ENCODE measurements at places on chromosomes 3 and 15. TPM values are rescaled to one million over a fixed set of nuclear protein-coding genes. Genes with fewer than 3 reads are reported as not detected.

DNA sequence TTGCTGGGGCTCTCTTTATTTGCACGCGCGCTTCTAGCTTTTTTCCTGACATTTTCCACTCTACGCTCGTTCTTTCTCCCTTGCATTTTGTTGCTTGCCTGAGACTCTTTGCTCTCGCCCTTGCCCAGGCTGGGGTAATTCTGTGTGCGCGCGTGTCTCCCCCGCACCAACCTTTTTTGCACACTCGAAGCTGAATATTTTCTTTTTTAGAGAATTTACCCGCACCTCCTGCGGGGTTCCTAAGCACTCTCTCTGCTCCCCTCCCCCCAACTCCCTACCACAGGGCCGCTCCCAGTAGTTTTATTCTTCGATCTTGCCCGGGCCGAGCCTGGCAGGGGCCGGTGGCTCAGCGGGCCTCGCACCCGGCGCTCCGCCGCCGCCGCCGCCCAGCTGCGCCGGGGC, 732 bp downstream of the FAM43A start:
- DNase-seq: no peak

ZXDC gene
- 15.9 TPM for total RNA-seq

DNA sequence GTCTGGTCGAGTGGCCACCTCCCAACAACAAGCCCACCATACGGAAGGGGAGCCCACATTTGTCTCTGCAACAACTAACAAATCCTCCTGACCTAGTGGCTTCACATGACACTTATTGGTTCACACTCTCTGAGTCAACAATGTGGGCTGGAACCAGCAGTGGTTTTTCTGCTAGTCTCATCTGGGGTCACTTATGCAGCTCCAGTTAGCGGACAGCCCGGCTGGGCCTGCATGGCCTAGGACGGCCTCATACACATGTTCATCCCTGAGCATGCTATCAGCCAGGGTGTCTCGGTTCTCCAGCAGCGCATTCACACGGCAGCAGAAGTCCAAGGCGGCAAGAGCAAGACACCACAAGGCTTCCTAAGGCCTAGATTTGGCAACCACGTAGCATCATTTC, 281.7 kb downstream of the XXYLT1 start:
- no peak for DNase-seq

DNA sequence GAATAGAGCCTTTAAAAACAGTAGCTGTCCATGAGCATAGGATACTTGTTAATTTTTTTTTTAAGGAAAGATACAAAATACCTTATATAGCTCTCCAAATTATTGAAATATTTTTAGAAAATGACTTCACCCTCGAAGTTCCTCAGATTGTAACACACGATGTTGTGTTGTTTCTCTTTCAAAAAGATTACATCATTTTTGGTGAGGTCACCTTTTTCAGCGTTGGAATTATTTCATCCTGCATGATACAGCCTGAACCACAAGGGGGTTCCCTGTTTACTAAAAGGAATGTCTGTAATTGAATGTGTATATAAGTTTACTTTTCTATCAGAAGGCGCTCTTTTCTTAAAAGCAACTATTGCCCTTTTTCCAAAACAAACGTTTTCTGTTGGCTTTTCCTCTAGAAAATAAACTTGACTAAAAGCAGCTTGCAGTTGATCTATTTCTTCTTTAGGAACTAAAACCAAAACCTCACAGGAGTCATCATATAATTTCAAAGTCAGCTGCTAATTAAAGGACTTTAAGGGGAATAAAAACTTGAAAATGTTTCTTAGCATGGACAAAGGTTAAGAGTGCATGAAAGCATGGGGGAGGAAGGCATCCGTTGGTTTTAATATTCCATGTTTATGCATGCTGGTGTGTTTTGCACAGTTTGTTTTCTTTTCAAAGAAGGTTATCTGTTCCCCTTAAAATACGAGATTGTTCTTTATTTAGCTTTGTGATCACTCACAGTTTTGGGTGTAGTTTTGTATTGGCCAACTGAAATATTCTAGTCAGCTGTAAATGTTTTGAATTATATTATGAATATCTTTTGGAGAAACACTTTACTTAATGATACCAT, 29.4 kb downstream of the LYSMD4 start:
- DNase-seq: peak; percentile 78

DNA sequence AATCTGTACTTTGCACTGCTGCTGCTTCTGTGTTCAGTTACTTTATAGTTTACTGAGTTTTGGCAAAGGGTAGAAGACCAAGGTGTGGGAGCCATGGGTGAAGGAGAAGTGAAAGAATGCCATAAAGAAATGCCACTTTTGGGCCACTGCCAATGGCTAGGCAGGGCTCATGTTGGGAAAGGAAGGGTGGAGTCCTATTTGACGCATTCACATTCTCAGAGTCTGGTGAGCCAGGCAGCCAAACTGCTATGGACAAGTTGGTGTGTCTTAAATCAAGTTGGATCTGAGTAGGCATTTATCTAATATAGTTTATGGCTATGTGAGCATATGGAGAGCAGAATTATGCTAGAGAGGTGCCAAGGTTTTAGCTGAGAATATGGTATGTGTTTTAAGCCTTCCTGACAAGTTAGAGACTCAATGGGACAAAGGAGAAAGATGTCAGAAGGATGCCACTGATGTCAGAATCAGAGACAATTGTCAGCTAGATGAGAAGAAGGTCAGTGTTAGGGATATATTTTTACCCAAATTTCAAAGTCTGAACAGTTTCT, 296.1 kb downstream of the AGBL1 start:
- no peak for DNase-seq

DOCK3 gene
- 0.08 TPM for total RNA-seq

DNA sequence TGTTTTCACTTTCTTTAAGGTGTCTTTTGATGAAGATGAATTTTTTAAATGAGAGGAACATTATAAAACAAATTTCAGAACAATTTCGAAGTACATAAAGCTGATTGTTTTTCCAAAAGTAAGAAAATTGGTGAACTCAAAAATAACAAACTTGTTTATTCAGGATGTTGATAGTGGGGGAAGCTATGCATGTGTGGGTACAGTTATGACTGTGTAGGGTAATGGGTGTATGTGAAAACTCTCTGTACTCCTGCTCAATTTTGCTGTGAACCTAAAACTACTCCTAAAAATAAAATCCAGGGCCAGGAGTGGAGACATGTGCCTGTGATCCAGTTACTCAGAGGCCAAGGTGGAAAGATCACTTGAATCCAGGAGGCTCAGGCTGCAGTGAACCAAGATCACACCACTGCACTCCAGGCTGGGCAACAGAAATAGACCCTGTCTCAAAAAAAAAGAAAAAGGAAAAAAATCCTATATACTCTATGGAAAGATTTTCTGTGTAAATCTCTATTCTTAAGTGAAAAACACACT, 37.2 kb downstream of the PIK3CB start:
- DNase-seq: no peak

DNA sequence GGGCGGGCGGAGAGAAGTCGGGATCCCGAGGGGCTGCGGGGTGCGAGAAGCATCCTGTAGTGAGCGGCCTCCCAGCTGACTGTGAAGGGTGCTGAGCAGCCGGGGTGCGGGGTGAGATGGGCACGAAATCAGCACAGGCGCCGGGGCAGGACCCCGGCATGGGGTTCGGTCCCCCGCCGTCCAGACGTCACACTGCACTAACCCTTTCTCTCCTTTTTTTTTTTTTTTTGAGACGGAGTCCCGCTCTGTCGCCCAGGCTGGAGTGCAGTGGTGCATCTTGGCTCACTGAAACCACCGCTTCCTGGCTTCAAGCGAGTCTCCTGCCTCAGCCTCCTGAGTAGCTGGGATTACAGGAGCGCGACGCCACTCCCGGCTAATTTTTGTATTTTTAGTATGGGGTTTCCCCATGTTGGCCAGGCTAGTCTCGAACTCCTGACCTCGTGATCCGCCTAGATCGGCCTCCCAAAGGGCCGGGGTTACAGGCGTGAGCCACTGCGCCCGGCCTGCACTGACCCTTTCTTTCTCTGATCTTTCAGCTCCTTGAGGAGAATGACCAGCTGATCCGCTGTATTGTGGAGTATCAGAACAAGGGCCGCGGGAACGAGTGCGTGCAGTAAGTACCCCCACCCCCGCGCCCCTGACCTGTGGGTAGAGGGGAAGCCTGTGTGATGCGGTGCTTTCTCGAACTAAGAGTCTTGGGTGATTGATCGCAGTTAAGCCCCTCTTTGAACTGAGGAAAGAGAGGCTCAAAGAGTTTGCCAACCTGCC, 513 bp downstream of the SS18L2 start:
- DNase-seq: no peak

DNA sequence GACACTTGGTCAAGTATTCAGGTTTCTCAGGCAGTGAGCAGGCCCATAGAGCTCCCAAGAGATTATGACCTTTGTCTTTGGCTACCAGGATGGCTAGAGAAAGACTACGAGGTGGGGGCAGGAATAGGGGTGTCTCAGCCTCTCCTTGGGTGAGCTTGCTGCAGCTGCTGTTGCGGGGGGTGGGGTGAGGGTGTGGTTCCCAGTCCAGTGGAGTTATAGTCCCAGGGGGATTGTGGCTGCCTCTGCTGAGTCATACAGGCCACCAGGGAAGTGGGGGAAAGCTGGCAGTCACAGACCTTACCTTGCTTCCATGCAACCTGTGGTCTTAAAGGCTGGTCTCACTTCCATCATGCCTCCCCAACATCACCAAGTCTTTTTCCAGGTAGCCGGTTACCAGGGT, 31.7 kb downstream of the ATP2C1 start:
- DNase-seq: peak; percentile 78

DNA sequence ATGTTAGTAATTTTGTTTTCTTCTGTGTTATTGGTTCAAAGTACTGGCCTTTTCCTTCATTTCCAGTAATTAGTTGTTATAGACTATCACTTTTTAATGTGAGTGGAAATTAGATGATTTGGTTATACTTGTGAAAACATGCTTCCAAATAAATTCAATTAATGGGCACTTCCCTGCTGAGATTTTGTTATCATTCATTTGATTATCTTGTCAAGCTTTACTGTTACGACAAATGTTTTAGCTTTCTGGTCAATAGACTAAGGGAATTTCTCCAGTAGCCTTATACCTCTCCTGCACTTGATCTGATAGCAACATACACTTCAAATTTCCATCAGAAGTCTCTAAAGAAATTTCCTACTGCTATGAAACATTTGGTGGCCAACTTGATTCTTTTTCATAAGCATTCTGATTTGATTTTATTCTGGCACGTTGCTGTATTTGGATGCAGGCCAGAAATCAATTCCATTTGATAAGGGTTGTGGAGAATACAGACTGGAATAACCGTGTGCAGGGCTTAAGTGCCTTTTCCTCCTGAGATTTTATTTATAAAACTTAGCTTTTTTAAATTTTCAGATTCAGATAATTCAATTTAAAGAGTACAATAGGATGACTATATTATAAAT, 573.8 kb upstream of the NAALADL2 start:
- no peak for DNase-seq

GRCh38 chr15:89329329-89330084, 5.1 kb downstream of the POLG start:
- DNase-seq: no peak

DNA sequence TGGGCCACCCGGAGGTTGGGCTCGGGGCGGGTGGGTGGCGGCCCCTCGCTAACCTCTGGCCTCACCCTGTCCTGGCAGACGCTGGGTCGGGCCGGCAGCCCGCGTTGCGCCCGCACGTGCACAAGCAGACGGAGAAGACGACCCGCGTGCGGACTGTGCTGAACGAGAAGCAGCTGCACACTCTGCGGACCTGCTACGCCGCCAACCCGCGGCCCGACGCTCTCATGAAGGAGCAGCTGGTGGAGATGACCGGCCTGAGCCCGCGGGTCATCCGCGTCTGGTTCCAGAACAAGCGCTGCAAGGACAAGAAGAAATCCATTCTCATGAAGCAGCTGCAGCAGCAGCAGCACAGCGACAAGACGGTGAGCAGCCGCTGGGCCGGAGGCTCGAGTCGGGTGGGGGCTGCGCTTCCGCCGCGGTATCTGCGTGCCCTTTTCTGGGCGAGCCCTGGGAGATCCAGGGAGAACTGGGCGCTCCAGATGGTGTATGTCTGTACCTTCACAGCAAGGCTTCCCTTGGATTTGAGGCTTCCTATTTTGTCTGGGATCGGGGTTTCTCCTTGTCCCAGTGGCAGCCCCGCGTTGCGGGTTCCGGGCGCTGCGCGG, 3.7 kb downstream of the ISL2 start:
- no peak for DNase-seq

FBXW12 gene
- 0.30 TPM for total RNA-seq

- no peak for DNase-seq
Measured at GRCh38 chr3:177127008-177127407, 70.3 kb downstream of the TBL1XR1 start.

GRCh38 chr3:171460725-171461524, 720 bp upstream of the TNIK start:
- DNase-seq: peak; percentile 74

DNA sequence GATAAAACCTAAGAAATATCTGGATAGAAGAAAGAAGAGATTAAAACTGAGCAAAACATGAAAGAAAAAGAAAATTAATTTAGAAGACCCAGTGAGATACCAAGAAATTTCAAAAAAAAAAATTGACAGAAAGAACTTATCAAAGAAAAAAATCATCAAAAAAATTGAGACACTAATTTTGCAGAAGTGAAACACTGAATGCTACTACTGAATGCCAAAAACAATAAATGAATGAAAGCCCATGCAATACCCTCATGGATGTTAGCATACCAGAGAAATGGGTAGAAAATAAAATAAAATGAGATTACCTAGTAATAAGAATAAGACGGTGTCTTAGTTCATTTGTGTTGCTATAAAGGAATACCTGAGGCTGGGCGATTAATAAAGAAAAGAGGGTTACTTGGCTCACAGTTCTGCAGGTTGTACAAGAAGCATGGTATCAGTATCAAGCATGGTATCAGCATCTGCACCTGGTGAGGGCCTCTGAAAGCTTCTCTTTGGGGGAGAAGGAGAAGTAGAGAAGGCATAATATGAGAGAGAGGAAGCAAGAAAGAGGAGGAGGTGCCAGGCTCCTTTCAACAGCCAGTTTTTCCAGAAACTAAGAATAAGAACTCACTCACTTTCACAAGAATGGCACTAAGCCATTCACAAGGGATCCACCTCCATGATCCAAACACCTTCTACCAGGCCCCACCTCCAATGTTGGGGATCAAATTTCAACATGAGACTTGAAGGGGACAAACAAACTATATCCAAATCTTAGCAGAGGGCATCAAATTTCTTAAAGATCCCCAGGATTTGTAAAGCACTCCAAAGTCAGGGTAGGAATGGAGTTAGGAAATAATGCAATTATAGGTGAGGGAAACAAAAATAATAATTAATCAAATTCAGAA, 73.2 kb downstream of the BTLA start:
- DNase-seq: no peak

DPPA2 gene
- not detected for total RNA-seq

EPHA3 gene
- 0.94 TPM for total RNA-seq

GRCh38 chr3:78621061-78621716, 1146.6 kb downstream of the ROBO1 start:
- DNase-seq: no peak

- DNase-seq: peak; percentile 93
Measured at GRCh38 chr15:71448688-71449114, 333.4 kb downstream of the THSD4 start.

Data from SJCRH30 (cell line).